Fibroblast of skin of left biceps (primary cell): ENCODE measurements at places on chromosomes 6 and 20.

GRCh38 chr6:156685823-156686222, 91.4 kb upstream of the ARID1B start:
- DNase-seq: no peak

- no peak for DNase-seq
Observed at GRCh38 chr6:33761922-33762629, 15.4 kb upstream of the IP6K3 start.

DNA sequence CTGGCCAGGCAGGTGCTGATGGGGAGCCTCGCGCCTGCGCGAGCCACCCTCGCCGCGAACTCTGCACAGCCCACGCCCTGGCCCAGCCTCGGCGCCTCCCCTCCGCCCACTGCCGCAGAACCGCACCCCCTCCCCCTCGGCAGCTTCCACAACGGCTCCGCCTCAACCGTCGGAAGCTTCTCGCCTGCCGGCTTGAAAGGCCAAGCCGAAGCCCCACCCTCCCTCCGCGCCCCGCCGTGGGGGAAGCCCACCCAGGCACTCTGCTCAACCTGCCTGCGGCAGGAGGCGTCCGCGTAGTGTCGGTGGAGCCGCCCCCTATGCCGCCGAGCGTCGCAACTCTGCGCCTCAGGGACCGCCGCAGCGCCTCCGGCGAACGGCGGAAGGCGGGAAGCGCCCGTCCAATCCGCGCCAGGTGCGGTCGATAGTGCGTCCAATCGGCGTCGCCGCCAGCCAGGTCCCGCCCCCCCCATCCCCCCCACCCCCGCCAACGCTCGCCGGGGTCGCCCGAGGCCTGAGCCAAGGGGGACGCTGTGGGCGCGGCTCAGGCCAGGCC, at the start of gene SYCP2:
SYCP2 (minus strand) TSS at position 342 of the 553 bp plus-strand sequence. CDS start 11,224 bp downstream, outside the sequence.
- DNase-seq: no peak

- DNase-seq: no peak
Observed at GRCh38 chr20:46713957-46714834, 4.7 kb downstream of the SLC2A10 start.

DNA sequence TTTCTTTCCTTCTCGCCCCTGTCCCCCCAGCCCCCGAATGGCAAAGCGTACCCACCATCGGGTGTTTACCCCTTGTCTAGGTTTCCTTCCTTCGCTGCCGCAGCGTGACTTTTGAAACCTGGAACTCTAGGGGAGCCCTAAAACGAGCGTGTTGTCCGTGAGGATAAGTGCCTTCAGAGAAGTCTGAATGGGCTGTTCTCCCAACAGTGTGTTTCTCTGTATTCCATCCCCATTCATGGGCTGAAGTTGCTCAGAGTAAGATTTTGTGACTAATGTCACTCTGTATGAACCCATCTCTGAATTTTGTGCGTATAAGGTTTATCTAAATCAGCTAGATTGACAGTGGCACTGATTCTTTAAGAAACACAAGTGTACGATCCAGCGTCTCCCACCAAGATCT, 949 bp downstream of the MACROD2 start:
- DNase-seq: no peak

DNA sequence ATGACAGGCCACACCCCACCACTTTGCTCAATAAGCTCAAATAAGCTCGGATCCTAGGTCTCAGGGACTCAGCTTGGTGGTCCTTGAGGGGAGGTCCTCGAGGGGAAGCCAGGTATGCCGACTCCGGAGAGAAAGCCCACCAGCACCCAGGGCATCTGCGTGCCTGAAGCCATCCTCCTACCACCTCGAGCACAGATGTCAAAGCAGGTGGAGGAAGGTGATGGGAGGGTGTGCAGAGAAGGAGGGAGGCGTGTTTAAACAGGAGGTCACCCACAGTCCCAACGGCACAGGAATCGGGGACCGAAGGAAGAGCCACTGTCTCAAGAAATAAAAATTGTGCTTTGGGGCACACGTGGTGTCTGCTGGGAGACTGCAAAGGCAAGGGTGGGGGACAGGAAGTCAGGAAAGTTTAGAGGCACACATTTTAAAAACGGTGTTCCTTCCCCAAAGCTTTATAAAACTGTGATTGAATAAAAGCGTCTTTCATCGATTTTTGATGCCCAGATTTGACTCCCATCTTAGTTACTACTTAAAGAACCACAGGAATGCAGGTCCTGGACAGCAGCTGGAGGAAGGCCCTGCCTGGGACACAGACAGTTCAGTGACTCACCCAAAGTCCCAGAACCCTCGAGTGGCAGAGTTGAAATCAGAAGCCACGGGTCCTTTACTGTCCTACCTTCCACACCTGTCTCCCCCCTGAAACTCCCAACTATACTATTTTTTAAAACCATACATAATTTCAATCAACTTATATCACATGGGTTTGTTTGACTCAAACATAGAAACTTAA, 221.0 kb upstream of the PDE10A start:
- no peak for DNase-seq

- no peak for DNase-seq
Observed at GRCh38 chr6:142803032-142803431, 141.9 kb downstream of the HIVEP2 start.

GRCh38 chr6:32936239-32937152, 4.3 kb downstream of the HLA-DMB start:
- DNase-seq: no peak

DNA sequence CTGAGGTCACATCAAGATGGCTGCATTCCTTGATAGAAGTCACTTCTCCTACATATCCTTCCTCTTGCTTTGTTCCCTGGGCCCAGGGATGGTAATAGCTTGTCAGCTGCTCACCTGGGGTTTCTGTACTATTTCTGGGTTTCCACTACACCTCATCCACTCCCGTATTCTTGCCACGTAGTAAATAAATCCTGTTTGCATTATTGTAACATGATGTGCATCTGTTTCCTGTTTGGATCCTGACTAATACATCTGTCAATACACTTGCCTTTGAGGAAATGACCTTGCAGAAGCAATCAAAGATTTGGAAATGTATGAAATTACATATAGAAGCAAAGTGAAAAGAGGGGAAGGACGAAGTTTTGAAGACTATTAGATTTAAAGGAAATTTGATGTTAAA, 619.0 kb downstream of the PHF3 start:
- no peak for DNase-seq

GRCh38 chr6:100691972-100692371, 189.2 kb downstream of the ASCC3 start:
- DNase-seq: no peak

DNA sequence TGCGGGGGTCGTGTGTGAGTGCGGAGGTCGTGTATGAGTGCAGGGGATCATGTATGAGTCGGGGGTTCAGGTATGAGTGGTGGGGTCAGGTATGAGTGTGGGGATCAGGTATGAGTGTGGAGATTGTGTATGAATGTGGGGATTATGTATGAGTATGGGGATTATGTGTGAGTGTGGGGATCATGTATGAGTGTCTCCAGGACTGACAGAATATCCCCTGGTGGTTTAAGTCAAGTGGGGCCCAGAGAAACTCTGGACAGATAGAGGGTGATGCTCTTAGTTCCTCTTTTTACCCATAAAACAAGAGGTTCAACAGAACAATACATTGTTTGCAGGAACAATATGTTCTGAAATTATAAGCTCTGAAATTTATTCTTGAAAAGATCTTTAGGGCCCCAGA, 131.9 kb downstream of the UST start:
- no peak for DNase-seq

DNA sequence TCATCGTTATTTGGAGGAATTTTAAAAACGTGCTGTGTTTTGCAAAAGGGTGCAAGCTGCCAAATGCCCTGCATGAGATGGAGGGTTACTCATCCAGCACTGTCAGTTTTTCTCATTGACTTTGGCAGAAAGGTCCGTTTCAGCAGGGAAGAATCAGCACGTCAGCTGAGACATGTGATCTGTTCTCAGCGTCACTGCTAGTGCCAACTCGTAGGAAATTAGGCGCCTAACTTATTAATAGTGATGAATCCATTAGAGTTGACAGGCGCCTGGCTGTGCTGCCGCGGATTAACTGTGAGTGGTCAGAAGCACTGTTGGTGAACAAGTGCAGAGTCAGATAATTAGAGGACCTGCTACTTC, 175.5 kb upstream of the FOXQ1 start:
- peak; percentile 58 for DNase-seq

DNA sequence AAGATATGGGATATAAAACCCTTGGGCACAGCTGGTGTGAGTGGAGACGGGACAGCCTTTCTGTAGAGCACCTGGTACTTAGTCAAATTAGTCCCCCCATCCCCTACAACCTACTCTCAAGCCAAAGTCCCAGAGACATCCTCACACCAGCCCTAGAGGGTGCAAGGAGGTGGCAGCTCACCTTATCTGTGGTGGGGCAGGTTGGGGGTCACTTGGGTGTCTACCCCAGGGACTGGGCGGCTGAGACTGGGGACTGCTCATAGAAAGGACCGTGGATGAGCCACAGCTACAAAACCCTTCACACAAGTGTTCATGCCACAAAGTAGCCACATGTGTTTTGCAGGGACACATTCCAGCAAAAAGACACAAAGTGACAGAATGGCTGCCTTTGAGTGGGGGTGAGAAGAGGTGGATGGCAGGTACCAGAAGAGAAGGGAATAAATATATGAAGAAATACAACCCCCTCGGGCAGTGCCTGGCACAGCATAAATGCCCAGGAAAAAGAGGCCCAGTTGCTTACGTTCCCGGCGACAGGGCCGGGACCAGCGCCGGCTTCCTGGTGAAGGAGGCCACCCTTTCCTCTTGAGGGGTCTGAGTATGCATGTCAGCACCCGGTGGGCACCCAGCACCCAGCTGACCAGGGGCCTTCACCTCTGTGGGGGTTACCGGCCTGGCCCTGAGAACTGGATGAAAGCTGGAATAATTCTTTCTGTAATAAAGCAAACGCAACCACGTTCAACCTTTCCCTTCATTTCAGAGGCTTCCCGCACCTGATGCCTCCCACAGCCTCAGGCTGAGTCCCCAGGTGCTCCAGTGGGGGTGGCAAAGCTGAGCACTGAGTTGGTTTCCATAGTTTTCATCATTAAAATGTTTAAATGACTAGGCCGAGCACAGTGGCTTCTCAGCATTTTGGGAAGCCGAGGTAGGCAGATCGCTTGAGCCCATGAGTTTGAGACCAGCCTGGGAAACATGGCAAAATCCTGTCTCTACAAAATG, 14.4 kb upstream of the CEBPB start:
- no peak for DNase-seq

- DNase-seq: no peak
Observed at GRCh38 chr6:26476896-26477295, 19.1 kb downstream of the BTN2A1 start.

DNA sequence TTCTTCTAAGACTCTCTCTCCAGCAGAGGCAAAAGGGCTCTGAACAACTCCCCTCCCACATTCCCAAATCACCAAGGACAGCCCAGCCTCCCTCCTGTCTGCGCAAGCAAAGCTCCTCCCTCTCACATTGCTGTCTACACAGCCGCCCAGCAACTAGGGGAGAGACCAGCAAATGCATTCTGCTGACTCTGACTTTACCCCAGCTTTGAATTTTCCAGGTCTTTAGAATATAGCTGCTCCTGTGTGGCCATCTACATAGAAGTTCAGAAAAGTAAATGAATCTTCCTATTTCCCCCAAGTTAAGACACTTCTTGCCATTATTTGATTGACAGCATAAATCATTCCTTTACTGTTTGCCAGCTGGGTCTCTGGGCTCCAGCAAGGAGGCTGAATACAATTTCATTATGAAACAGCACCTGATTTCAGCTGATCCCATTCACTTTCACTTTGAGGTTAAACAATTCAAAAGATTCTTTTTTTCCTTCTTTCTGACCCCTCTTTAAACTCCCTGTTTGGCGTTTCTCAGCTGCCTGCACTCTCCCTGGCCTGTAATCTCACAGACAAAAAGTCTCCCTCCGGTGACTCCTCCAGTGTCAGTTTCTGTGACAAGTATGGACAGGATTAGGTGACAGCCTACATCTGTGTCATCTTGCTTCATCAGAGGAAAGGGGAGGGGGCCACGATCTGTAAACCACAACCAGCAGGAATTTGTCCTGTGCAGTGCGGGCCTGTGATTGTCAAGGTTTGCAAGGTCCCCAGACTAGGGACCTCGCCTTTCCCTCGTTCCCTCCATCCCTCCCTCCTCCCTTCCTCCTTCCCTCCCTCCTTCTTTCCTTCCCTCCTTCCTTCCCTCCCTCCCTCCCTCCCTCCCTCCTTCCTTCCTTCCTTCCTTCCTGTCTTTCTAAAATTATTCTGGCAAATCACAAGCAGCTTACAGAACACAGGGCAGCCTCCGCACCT, 205.6 kb upstream of the RIN2 start:
- no peak for DNase-seq

GRCh38 chr6:169495601-169496000, 206.2 kb downstream of the WDR27 start:
- peak; percentile 69 for DNase-seq

- DNase-seq: no peak
Observed at GRCh38 chr6:42729731-42730130, 7.3 kb upstream of the PRPH2 start.

DNA sequence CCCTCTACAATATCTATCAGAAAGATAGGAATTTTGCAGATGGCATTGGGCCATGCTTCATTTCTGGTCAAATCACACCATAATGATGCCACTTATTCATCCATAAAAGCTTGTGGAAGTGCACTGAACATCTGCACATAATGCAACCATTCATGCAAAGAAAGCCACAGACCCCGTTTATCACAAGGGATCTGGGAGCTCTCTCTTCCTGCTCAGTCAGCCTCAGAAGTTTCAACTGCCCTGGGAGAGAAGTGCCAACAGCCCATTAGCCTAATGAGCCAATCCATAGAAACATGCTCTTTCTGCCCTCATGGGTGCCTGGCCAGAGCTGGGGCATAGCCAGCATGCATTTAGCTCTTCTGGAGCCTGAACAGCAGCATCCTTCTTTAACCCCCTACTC, 85.8 kb downstream of the SLC35F1 start:
- DNase-seq: no peak

- DNase-seq: no peak
Observed at GRCh38 chr6:5300206-5300764, 39.0 kb downstream of the FARS2 start.

DNA sequence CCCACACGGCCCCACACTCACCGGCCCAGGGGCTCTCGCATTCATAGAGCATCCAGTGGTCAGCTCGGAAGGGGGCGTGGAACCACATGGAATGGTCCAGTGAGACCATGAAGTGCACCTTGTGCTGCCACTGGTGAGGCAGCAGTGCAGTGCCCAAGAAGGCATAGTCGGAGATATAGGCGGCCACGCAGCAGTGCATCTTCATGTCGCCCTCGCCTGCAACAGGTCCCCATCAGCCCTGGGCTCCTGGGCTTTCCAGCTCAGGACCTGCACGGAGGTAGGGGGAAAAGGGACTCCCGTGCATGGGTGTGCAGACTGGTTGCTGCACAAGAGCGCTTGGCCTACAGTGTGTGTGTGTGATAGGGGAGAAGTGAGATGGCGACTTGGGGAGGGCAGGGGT, 9.9 kb downstream of the SNX21 start:
- DNase-seq: no peak

- no peak for DNase-seq
Observed at GRCh38 chr6:70221025-70221714, 81.7 kb downstream of the COL9A1 start.
